ENCODE measurements at places on chromosomes 5 and 9.

GRCh38 chr5:28917631-28918030 lies 1879.2 kb upstream of the CDH9 start:
- no peak for DNase-seq

DNA sequence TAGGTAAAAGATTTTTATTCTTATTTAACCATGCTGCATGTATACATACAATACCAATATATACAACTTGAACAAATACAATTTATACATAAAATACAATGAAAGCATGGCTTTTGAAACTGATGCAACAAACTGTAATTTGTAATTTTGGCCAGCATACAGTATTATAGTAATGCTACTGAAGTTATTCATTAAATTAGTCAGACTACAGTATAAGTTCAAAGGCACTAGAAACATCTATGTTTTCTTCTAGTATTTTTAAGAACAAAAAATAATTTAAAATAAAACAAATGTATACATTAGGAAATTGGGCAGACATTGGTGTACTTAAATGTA lies 18.8 kb downstream of the IL4 start:
- DNase-seq = no peak

DNA sequence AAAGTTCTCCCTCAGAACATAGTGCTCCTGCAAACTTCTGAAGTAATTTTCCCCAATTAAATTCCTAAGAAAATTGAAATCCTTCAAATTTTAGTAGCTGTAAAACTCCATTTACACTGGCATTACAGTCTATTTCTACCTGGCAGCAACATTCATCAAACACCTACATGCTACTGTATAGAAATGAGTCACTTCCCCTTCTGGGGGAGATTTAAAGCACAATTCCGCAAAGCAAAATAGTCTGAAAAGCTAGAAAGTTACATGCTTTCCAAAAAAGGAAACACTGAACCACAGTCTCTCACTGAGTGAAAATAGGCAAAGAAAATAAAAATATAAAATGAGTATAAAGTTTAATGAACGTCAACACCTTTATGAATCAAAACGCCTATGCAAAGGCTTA lies 43.3 kb downstream of the MCTP1 start:
- DNase-seq = no peak

DNA sequence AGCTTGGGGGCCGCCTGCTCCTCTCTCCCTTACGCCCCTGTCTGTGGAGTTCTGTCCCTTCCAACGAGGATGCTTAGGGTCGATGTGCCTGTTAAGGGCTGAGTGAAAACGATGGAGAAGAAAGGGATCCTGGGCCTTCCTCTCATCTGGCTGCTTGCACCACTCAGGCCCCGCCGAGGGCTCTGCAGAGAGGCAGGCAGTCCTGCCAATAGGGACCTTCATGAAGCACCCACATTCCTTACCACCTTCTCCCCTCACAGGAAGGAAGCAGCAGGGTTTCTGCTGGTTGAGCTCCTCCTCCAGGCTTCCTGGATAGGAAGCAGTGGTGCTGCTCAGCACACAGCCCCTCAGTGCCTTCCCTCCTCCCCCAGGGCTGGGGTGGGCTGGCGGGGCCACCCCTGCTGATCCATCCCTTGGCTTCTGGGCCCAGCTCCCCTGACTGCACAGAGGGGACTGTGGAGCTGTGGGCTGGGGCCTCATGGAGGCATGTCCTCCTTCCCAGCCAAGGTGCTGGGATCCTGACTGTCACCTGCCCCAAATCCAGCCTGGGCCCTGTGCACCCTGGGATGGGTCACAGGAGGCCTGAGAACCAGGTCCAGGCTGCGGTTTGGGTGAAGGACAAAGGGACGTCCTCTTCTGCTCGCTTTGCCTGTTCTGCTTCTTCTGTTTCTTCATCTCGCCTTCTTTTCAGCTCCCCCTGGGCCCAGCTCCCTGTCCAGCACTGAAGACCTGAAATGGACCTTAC lies 50.5 kb downstream of the AHRR start:
- DNase-seq = peak; percentile 17

DNA sequence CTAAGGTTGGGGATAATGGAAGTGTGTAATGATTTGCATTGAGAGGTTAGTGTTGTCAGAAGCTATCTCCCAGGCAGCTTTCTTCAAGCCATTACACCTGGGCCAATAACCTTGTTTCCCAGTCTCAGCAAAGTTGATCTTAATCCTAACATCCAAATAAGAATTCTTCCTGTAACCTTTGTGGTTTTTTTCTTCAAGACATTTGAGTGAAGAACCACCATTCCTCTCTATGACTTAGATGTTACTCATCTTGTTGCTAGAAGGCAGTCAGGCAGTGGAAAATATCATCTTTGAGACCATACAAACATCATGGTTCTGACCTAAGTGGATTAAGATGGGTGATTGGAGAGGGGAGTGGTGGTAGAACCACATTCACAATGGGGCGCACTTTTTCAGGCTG lies 103.5 kb downstream of the NDUFAF2 start:
- DNase-seq = no peak
